Mesothelial cell of epicardium (in vitro differentiated cells): ENCODE measurements at places on chromosomes 3 and 15. TPM values are rescaled to one million over a fixed set of nuclear protein-coding genes. Genes with fewer than 3 reads are reported as not detected.

- DNase-seq, result no peak
Measured at GRCh38 chr3:52299879-52300611, 12.4 kb downstream of the GLYCTK start.

GRCh38 chr3:117892431-117892841, 1142.2 kb downstream of the IGSF11 start:
- DNase-seq, result no peak

GRCh38 chr15:69145694-69146492, 14.5 kb upstream of the GLCE start:
- DNase-seq, result peak; percentile 48

GRCh38 chr15:61383421-61383820, 154.3 kb upstream of the RORA start:
- no peak for DNase-seq

SYNPR gene
- 3.7 to 3.8 TPM (median 3.7 TPM) in 3 replicates for total RNA-seq

TMEM45A gene
- total RNA-seq, result 20.8 to 25.7 TPM (median 24.0 TPM) in 3 replicates
